Cardiac fibroblast (primary cell): ENCODE measurements at places on chromosomes 12 and 14.

- peak; percentile 83 for DNase-seq
Observed at GRCh38 chr14:95483309-95484165, 32.9 kb downstream of the SYNE3 start.

DNA sequence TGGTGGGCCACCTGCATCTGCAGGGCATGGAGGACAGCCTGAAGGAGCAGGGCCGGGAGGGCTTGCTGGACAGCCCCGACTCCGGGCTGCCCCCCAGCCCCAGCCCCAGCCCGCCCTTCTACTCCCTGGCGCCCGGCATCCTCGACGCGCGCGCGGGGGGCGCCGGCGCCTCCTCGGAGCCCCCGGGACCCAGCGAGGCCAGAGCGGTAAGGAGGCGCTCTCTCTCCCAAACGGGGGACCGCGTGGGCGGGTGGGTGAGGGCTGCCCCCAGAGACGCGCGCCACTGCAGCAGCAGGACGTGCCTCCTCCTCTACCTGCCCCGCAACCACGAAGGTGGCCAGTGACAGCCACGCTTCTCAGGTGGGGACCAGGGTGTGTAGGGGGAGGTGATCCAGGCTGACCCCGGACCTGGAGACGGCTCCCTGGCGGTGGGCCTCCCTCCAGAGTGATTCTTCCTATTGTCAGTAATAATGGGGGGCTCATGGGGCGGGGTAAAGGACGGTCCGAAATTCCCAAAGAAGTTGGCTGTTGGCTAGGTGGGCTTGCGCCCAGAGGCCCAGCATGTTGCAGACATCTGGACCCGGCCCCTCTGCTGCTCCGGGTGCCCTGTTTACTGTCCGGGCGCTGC, 652 bp downstream of the RFLNA start:
- DNase-seq: no peak

DNA sequence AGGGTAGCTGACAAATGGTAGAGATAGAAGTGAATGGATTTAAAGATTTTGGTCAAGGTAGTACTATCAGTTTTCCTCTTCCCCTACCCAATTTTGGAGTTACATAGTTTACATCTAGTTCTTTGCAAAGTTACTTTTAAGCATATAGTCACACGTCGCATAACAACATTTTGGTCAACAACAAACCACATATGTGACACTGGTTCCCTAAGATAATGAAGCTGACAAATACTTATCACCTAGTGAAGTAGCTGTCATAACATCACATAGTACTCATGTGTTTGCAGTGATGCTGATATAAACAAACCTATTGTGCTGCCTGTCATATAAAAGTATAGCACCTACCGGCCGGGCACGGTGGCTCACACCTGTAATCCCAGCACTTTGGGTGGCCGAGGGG, 45.4 kb downstream of the YAF2 start:
- DNase-seq: no peak

DNA sequence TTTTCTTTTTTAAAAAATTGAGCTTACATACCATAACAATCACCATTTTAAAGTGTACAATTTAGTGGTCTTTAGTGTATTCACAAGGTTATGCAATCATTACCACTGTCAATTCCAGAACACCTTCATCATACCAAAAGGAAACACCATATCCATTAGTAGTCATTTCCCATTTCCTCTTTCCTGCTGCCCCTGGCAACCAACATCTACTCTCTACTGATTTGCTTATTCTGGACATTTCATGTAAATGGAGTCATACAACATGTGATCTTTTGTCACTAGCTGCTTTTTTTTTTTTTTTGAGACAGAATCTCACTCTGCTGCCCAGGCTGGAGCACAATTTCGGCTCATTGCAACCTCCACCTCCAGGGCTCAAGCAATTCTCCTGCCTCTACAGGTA, 66.8 kb upstream of the CFL2 start:
- DNase-seq: peak; percentile 98

DNA sequence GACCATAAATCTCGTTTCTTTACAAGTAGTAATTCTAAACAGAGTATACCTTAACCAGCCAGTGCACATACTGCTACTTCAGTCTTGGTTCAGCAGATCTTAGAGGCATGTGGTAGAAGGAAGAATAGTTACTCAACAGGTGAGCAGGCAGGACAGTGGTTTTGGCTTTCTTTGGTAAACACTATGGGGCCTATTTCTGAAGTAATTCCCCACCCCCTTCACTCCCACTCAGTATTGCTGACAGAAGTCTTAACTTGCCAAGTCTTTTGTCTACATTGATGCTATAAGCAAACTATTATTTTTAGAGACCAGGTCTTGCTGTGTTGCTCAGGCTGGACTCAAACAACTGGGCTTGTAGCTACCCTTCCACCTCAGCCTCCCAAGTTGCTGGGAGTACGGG, 68.5 kb downstream of the FBXO34 start:
- peak; percentile 10 for DNase-seq

- DNase-seq: no peak
Observed at GRCh38 chr14:50232276-50232642, 881 bp upstream of the SOS2 start.

- no peak for DNase-seq
Observed at GRCh38 chr14:104980611-104981531, 2.7 kb upstream of the AHNAK2 start.

GRCh38 chr12:51393676-51394545, 2.7 kb upstream of the GALNT6 start:
- peak; percentile 74 for DNase-seq

DNA sequence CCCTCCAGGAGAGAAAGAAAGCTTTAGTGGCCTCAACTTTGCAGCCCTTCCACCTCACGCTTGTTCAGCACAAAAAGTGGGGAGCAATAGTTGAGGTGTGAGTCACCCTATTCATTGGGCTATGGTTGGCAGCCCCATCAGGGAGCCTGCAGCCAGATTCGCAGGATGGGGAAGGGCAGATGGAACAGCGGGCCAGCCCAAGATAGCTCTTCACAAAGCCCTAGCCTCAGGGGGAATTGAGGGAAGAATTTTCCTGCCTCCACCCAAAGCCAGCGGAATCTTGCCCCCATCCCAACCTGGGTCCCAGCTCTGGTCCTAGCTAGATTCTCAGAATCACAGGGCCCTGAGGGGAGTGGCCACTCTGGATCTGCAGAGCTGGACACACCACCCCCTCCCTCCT, 3.6 kb upstream of the KRT5 start:
- DNase-seq: no peak

- DNase-seq: peak; percentile 57
Observed at GRCh38 chr14:51852541-51852940, 7.9 kb upstream of the GNG2 start.

DNA sequence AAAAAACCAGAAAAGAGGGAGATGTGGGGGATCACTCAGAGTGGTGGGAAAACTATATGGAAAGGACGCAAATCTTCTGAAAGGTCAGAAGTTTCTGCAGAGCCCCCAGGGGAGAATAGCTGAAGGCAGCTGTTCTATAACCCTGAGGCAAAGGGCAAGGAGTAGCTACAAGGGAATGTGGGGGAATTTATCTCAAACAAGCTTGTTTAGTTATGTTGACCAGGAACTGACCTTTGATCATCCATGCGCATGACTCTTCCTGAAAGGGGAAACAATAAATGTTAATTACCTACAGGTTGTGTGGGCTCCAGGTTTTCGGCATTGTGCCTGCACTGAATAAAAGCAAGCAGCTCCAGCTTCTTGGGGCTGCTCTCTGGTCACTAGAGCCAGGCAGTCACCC, 968.5 kb downstream of the AACS start:
- DNase-seq: no peak

DNA sequence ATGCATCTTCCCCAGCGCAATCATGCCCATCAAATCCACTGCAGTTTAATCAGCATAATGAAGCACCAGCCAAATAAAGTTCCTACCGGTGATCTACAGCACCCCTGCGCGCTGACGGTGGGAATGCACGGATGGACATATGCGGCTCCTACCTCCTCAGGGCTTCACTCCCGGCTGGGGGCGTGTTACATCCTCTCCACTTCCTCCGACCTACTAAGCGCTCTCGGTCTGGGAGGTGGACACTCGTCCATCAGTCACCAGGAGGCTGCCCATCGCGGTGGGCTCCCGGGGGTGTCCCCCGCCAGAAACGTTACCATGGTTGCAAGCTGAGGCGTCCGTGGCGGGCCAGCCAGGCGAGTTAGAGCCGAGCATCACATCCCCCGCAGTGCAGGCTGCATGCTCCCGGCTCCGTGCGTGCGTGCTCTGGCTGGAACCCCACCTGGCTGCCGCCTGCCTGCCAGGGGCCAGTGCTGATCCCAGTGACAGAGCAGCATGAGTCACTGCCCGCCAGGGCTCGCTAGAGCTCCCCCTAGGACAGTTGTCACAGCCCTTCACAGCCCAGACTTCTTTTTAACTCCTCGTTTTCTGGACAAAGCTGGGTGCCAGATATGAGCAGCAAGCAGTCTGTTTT, 73.0 kb downstream of the CIT start:
- DNase-seq: peak; percentile 73

- DNase-seq: peak; percentile 60
Observed at GRCh38 chr14:103562179-103562428, 353 bp downstream of the BAG5 start.

- no peak for DNase-seq
Observed at GRCh38 chr12:2689393-2689792, 105.4 kb upstream of the FKBP4 start.

DNA sequence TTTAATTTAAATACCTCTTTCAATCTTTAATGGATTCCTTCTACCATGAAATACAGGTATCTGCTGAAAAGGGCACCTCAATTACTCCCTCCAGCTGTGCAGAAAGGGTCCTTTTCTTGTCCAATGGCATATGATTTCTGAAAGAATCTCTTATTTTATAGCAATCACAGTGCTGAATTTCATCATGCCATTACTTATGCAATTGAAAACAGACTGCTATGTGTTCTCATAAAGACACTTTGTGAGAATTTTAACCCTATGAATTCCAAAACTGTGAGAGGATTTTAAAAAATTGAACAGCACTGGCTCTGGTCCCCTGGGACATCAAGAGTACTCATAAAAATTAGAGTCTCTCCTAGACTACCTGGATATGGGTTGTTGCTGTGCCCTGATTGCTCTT, 45.9 kb upstream of the CNOT2 start:
- DNase-seq: peak; percentile 48

- no peak for DNase-seq
Observed at GRCh38 chr14:93462479-93462878, 31.7 kb downstream of the UNC79 start.

DNA sequence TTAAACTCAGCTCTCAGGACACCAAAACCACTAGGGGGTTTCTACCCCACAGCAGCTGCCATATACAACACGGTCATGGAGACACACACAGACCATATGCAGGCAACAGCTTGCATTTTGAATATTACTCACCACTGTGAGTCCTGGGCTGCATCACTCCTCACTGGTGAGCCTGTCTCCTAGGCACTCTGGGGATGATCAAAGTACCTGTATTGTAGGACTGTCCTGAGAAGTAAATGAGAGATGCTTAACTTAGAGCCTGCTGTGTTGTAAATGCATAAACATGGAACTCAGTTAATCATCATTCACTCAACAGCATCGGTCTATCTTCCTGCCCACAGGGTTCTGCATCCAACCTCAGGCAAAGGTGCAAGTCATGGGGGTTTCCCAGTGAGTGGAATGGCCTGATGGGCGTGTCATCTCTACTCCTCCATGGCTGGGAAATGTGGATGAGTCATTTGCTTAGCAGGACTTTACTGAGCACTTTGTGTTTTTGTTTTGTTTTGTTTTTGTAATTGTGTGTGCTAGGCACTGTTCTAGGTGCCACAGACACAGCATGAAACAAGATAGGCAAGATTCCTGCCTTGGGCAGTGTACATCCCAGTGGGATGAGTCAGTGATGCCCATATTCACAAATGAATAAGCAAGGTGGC, 1141.2 kb upstream of the TMEM132C start:
- peak; percentile 99 for DNase-seq

DNA sequence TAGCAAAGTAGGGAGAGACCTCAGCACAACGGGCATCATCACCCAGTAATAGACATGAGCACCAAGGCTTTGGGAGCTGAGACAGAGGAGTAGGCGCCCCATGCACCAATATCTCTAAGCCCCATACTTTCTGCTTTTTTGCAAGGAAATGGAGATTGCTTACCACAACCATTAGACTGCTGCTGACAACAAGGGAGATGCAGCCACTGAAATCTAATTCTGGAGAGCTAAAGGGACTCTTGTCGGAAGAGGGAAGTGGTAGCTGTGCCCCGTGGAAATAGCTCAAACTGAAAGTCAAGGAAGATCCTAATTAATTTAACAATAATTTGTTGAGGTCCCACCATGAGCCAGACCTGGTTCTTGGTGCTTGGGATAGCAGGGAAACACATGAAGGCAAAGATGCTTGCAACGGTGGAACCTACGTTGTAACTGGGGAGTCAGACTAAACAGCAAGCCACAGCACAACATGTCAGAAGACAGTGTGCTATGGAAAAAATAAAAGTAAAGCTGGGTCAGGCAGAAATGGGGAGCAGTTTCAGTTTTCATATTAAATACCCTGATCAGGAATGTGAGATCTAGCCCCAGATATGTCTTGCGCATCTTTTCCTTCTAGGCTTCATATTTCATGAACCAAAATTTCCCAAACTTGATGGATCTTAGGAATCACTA, 1131.0 kb downstream of the BCL11B start:
- no peak for DNase-seq

GRCh38 chr12:40224439-40225291, at the start of gene LRRK2:
TSS of gene LRRK2 (plus strand) at chr12:40224997. CDS start at chr12:40225132, 135 bp downstream.
- DNase-seq: peak; percentile 60

DNA sequence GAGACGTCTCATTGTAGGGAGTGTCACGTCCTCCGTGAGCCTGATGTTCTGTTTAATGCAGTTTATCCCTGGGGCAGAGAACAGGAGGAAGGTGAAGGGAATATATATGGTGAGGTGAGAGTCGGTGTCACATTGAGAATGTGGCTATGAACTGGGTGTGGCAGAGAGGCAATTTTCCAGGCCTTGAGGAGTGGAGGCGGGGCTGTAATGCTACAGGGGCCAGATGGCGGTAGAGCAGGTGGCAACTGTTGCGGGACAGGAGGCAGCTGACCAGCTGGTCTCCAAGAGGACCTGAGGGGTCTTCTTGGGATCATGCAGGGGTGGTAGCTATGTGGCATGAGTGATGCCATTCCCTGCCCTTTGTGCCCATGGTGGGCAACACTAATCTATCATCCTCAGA, 59.6 kb downstream of the CACNA1C start:
- no peak for DNase-seq

- DNase-seq: no peak
Observed at GRCh38 chr12:93745286-93745685, 68.1 kb downstream of the CRADD start.

DNA sequence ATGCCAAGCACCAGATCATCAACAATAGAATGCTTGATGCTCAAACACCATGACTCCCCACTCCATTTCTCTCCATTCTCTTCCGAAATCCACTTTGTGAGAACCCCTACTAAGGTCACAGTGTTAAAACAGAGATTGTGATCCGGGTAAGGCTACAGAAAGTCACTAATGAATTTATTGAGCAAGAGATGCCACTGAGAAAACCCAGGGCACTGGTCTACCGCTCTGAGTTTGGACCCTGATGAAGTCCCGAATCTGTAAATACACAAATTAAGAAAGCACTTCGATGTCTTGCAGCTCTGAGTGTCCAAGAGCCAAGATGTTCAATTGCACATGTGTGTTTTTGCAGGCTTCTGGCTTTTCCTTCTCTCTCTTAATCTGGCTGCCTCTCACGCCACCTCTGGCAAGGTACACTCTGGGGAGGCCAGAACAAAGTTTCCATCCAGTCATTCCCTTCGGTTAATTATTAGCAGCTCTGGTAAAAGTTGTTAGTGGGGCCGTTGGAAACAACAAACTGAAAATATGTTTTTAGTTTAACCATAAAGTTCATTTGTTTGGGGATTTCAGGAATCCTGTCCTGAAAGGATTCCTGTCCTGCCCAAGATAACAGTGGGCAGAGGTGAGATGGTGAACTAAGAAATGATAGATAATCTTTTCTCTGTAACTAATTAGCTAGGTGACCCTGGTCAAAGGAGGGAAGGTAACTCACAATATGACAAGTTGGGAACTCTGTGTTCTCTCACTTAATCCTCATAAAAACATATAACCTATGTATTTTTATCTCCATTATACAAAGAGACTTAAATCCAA, 75.4 kb downstream of the BTG1 start:
- DNase-seq: no peak
